Fibroblast of lung (primary cell): ENCODE measurements at places on chromosomes 7 and 10.

DNA sequence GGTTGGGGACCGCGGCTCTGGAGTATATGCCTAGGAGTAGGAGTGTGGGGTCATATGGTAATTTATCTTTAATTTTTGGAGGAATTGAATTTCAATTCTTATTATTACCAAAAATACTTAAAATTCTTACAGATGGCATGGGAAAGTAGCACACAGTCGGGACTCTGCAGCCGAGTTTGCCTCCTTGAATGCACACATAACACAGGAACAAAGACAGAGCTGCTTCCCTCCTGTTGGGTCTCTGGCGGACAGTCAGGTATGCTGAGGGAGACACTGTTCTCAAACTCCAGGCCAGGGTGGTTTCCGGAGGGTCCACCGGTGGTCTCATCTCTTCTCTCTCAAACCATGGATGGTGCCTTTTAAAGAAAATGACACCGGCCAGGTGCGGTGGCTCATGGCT lies 32.7 kb downstream of the GRIFIN start:
- no peak overlapping the region for H3K27ac ChIP-seq
- no peaks in the 10 kb centered on the region for H3K36me3 ChIP-seq
- H3K4me3 ChIP-seq, result no peak overlapping the region
- DNase-seq, result no peak

DNA sequence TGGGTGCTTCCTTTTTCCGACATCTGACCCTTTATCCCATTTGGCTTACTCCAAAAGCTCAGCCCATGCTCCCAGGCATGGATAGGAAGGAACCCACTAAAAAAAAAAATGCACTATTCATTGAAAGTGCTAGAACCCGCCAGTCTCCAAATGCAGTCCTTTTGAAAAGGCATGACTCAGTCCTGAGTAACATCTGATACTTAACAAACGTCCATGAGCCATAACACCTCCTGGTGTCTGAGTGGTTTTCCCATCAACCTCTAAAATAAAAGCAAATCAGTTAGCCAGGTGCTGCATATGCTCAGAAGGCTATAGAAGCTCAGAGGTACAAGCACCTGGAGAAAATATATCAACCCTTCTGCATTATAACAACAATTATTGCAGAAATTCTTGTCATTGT lies 45.0 kb upstream of the CACUL1 start:
- DNase-seq, result peak; percentile 69
- H3K27me3 ChIP-seq, result no peaks in the 10 kb centered on the region
- no peak overlapping the region for H3K4me3 ChIP-seq
- H3K4me1 ChIP-seq, result no peaks in the 10 kb centered on the region
- H3K27ac ChIP-seq, result no peak overlapping the region

DNA sequence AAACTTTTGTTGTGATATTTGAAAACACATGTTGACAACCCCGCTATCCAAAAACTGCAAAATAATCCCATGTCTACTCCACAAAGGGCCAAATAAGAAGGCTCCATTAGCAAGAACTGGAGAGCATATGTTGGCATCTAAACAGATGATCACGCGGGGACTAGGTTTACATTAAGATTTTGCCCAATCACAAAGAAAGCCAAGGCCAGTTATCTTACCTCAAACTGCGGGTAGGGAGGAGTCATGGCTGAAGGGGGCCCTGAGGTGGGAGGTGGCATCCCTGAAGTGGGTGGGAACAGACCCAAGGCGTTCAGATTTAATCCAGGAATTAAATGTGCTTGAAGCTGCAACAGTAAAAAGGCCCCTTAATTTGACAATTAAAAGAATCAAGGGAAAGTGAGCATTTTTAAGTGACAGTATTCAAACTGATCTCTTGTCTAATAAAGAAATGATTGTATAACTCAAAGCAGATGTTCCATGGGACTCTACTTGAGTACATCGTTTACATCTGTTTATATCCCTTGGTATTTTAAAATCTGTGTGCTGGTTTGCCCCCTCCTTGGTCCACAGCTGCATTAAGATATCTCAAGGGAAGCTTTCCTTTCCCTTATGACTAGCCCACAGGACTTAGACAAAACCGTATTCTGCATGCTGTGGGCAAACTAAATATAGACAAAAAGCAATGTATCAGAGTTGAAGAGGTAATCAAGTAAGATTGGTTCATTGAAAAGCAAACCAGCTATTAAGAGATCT lies 42.9 kb downstream of the MALSU1 start:
- no peak overlapping the region for H3K27ac ChIP-seq
- H3K27me3 ChIP-seq, result no peaks in the 10 kb centered on the region
- no peak for DNase-seq
- H3K4me1 ChIP-seq, result peaks cover 3% of the 10 kb centered on the region

DNA sequence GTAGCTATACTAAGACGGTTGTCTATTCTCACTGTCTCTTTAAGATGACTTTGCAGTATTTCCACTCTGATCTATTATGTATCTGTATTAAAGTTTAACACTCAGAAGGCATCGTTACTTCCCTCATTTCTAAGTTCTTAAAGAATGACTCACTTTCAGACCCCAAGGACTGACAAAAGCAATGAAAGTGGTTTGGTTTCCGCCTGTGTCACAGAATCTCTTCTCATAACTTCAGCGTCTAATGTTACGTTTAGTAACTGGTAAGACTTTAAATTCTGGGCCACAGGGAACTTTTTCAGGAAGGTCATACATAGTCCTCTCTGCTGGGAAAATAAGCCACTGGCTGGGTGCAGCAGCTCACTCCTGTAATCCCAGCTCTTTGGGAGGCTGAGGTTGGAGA lies 892.0 kb upstream of the AUTS2 start:
- peak overlapping the region; percentile 43 for H3K27ac ChIP-seq
- no peaks in the 10 kb centered on the region for H3K36me3 ChIP-seq
- H3K27me3 ChIP-seq, result no peaks in the 10 kb centered on the region
- peak; percentile 57 for DNase-seq

- no peak for DNase-seq
- no peaks in the 10 kb centered on the region for H3K27me3 ChIP-seq
- no peak overlapping the region for H3K4me3 ChIP-seq
Observed at GRCh38 chr7:51455948-51456347, 139.3 kb upstream of the COBL start.

- no peak for DNase-seq
- no peaks in the 10 kb centered on the region for H3K27me3 ChIP-seq
- no peak overlapping the region for H3K27ac ChIP-seq
- H3K36me3 ChIP-seq, result peaks cover 8% of the 10 kb centered on the region
- H3K4me1 ChIP-seq, result peaks cover 52% of the 10 kb centered on the region
- no peak overlapping the region for H3K4me3 ChIP-seq
Observed at GRCh38 chr7:47448971-47449370, 132.9 kb downstream of the TNS3 start.

DNA sequence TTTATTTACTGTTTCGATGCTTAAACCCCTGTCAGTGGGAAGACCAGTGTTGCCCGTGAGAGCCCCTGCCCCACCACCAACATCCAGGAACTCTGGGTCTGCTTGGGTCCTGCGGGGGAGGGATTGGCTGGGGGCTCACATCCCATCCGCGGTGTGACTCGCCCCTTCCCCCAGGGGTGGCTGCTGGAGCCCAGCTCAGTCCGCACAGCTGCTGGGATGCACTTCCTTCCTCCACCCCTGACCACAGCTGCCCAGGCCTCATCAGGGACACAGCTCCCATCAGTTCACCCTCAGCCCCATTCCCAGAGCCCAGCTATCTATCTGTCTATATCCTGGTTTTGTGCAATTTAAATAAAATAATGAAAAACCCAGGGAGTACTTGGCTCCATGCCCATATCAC lies 54.5 kb downstream of the JAKMIP3 start:
- no peak overlapping the region for H3K27ac ChIP-seq
- H3K4me3 ChIP-seq, result no peak overlapping the region
- H3K27me3 ChIP-seq, result no peaks in the 10 kb centered on the region
- DNase-seq, result no peak
- H3K4me1 ChIP-seq, result no peaks in the 10 kb centered on the region

- no peaks in the 10 kb centered on the region for H3K27me3 ChIP-seq
- H3K27ac ChIP-seq, result no peak overlapping the region
- H3K36me3 ChIP-seq, result peaks cover 2% of the 10 kb centered on the region
- no peaks in the 10 kb centered on the region for H3K4me1 ChIP-seq
- no peak overlapping the region for H3K4me3 ChIP-seq
Observed at GRCh38 chr10:92010047-92010735, 86.6 kb downstream of the BTAF1 start.
